T47D (cell line): ENCODE measurements at places on chromosomes 6 and 20.

GRCh38 chr6:63097222-63097621, 114.0 kb upstream of the FKBP1C start:
- DNase-seq, result no peak

GRCh38 chr20:34311118-34312023, 8.2 kb upstream of the AHCY start:
- DNase-seq, result no peak

DNA sequence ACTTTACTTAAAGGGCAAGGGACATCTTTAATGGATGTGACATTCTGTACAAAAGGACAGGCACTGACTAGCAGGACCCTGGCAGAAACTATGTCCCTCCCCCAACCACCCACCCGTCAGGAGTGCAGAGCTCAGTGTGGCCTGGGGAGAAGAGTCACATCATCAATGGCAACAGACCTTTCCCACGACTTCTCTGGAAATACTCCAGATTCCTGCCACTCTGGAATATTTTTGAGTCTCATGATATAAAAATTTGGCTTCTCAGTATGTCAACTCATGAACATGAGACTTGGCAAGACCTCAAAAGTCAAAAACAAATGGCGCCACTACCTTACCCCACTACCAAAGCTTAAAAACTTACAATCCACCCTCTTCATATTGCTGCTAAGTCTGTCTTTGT, 118.3 kb downstream of the SLC23A2 start:
- DNase-seq, result no peak

- DNase-seq, result no peak
Observed at GRCh38 chr6:138981416-138981815, 6.6 kb downstream of the REPS1 start.

DNA sequence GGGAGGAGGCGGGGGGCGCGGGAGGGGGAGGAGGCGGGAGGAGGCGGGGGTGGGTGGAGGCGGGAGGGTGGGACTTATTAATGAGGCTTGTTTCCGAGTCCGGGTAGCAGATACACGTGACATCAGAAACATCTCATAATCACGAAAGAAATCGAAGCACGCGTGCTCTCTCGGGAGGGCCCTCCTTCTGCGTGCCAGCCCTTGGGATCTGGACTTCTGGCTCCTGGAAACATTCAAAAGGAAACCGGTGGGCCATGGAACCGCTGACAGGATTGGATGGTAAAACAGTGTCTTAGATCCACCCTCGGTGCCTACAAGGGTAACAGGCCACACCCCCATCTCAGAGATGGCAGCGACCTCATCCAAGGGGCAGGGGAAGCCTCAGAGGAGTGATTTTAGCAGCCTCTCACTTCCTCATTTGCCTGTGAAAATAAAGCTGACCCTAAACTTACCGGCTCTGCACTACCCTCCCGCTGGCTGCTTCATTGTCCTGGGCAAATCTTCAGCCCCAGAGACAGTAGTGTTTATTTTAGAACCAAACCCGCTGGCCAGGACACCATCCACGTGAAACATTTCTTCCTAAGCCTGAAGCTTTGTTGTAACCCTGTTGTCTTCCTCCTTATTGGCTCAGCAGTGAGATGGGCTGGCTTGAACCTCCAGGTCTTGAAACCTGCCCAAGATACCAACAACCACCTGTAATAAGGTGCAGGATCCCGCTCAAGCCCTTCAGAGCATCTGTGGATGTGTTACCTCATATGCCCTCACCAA, 97.5 kb downstream of the PSMG4 start:
- peak; percentile 93 for DNase-seq

DNA sequence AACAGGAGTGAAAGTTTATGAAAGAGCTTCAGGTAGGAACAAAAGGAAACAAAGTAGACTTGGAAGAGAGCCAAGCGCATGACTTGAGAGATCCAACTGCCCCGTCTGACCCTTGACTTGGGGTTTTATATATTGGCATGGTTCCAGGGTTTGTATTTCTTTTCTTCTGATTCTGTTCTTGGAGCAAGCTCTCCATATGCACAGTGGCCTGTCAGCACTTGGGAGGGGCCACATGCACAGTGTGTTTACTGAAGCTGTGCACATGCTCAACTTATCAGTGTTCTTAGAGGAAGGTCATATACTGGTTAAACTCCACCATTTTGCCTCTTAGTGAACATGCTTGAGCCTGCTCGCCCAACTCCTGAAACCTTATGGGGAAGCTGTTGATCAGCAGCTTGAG, 953.7 kb downstream of the TFAP2A start:
- DNase-seq, result no peak

DNA sequence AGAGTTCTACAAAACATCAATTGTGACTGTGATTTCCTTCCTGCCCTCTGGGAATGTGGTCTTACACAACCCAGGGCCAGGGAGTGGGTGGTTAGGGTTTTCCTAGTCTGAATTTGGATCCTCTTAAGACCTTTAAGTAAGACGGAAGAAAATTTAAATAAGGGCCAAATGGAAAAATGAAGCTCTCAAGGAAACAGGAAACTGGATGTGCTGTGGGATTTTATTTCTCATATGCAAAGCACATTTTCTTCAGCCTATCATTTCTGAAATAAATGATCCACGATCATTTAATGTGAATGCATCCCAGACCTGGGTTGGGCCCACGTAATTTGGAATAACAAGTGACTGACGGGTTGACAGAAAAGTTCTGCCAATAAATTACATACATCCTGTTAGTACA, 243.6 kb downstream of the CLIC5 start:
- no peak for DNase-seq
